ENCODE measurements at places on chromosomes 12 and 14. TPM values are rescaled to one million over a fixed set of nuclear protein-coding genes. Genes with fewer than 3 reads are reported as not detected.

The AKAP3 gene
- 2.5 TPM for total RNA-seq

The CLEC7A gene
- not detected for total RNA-seq

- no peaks in the 10 kb centered on the region for H3K27me3 ChIP-seq
- H3K4me1 ChIP-seq, result peaks cover 12% of the 10 kb centered on the region
- H3K27ac ChIP-seq, result no peak overlapping the region
- no peak overlapping the region for H3K4me3 ChIP-seq
Measured at GRCh38 chr12:55982319-55982936, 8.6 kb downstream of the RAB5B start.

GRCh38 chr12:1885599-1886245, 32.7 kb downstream of the CACNA2D4 start:
- no peak overlapping the region for H3K4me3 ChIP-seq
- H3K27me3 ChIP-seq, result peaks cover 13% of the 10 kb centered on the region
- DNase-seq, result no peak
- no peak overlapping the region for H3K27ac ChIP-seq
- no peaks in the 10 kb centered on the region for H3K4me1 ChIP-seq
- H3K36me3 ChIP-seq, result no peaks in the 10 kb centered on the region

- no peak overlapping the region for H3K4me3 ChIP-seq
- H3K27ac ChIP-seq, result no peak overlapping the region
- H3K27me3 ChIP-seq, result no peaks in the 10 kb centered on the region
Measured at GRCh38 chr14:54538055-54538454, 28.3 kb downstream of the CGRRF1 start.

DNA sequence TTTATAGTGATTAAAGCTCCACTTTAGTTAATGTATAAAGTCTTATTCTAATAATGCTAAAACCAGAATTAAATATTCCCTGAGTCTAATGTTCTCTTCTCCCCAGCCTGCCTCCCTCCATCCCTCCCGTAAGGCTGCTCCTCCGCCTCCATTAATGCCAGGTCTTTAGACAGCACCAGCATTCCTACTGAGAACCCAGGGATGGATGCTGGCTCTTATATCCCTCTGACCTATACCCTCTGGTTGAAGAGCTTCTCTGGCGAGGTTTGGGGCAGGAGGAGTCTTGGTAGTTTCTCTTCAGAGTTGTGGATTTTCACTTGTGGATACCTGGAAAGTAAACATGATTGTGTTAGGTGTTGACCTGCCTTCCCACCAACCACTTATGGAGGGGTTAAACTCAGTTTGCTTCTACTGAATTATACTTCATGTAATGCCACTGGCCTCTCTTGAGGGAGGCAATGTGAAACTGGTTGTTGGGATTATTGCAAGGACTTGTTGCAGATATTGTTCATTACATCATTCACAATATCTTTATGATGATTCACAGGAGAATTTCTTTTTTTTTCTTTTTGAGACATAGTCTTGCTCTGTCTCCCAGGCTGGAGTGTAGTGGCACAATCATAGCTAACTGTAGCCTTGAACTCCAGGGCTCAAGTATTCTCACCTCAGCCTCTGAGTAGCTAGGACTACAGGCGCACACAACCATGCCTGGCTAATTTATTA, 11.1 kb upstream of the SMAGP start:
- H3K27ac ChIP-seq, result no peak overlapping the region
- H3K4me1 ChIP-seq, result peaks cover 5% of the 10 kb centered on the region
- DNase-seq, result no peak
- no peaks in the 10 kb centered on the region for H3K27me3 ChIP-seq

Measured in activated CD4-positive, alpha-beta T cell treated with anti-CD3 and anti-CD28 coated beads, Interleukin-2, amount 10 ng/mL, durations not matched to agents 7 days and 5 days (primary cell).